ENCODE measurements at places on chromosomes 1 and 21. TPM values are rescaled to one million over a fixed set of nuclear protein-coding genes. Genes with fewer than 3 reads are reported as not detected.

KCNK2 gene
- total RNA-seq, result not detected

GRCh38 chr1:226497276-226497833 is 51.2 kb upstream of the STUM start:
- no peaks in the 10 kb centered on the region for H3K4me1 ChIP-seq
- H3K36me3 ChIP-seq, result no peaks in the 10 kb centered on the region
- no peak for DNase-seq
- H3K4me3 ChIP-seq, result no peak overlapping the region
- H3K27ac ChIP-seq, result no peak overlapping the region

GRCh38 chr1:1079408-1080121 is 5.5 kb upstream of the RNF223 start:
- H3K4me1 ChIP-seq, result peaks cover 4% of the 10 kb centered on the region
- peaks cover 7% of the 10 kb centered on the region for H3K27me3 ChIP-seq
- no peak for DNase-seq
- no peaks in the 10 kb centered on the region for H3K36me3 ChIP-seq
- H3K27ac ChIP-seq, result no peak overlapping the region

DNA sequence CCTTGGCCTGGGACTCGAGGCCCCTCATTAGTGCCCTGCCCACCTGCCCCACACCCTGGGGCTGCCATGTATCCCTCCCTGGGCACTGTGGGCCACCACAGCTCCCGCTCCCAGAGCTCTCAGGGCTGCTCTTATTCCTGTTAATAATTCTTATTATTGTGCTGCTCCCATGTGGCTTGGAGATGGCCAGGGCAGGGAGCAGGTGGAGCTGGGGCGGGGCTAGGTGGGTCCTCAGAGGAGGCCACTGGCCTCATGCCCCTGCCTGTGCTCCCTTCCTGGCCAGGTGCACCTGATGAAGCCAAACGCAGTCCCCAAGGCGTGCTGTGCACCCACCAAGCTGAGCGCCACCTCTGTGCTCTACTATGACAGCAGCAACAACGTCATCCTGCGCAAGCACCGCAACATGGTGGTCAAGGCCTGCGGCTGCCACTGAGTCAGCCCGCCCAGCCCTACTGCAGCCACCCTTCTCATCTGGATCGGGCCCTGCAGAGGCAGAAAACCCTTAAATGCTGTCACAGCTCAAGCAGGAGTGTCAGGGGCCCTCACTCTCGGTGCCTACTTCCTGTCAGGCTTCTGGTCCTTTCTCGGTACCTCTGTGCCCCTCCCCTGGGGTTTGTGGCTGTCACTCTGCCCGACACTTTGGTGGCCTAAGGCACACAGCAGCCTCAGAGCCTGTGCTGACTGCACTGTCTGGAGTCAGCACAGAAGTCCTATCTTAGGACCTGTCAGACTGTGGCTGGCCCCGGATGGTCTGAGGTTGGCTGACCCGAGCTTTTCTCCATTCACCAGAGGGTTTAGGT is 34.1 kb downstream of the BMP8A start:
- peaks cover 19% of the 10 kb centered on the region for H3K4me1 ChIP-seq
- H3K27me3 ChIP-seq, result no peaks in the 10 kb centered on the region
- peak; percentile 90 for DNase-seq
- H3K4me3 ChIP-seq, result no peak overlapping the region

DNA sequence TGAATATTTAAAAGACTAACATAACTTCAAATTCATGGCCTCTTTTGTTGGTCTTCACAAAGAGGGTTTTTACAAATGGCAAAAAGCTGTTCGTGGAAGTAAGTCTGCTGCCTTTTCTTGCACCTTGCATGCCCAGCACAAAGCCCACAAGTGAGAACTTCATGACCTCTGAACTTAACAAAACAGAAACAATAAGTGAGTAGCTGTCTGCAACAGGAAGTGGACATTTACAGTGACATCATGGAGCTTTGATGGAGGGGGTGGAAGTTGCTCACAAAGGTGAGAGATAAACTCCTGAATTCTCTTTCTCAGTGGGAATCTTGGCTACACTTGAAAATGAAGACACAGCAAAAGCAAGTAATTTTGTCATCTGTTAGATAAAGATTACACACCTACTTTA is 303.3 kb upstream of the DEPDC1 start:
- H3K4me1 ChIP-seq, result peaks cover 2% of the 10 kb centered on the region
- no peak for DNase-seq
- no peak overlapping the region for H3K4me3 ChIP-seq
- no peaks in the 10 kb centered on the region for H3K36me3 ChIP-seq
- H3K27me3 ChIP-seq, result no peaks in the 10 kb centered on the region

WNT9A gene
- 0.30 TPM for total RNA-seq

CENPF gene
- total RNA-seq, result 158 TPM

DNA sequence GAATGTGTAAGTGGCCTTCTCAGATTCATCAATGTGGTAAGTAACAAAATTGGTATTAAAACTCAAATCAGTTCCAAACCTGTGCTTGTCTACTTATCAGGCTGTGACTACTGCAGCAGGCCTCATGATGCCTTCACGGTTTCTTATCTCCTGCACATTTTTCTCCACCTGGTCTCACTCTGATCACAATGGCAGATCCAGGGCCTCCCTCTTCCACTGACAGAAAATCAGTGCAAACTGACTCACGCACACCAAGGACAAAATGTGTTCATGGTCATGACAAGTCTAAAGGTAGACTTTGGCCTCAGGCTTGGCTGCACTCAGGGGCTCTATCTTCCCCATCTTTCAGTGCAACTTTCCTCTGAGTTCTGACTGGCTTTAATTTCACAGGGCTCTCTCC is 56.7 kb upstream of the ATP1A1 start:
- no peak for DNase-seq
- H3K4me1 ChIP-seq, result peaks cover under 1% of the 10 kb centered on the region
- no peaks in the 10 kb centered on the region for H3K27me3 ChIP-seq
- no peak overlapping the region for H3K4me3 ChIP-seq

IL12RB2 gene
- 23.8 TPM for total RNA-seq

TAS1R1 gene
- not detected for total RNA-seq

GRCh38 chr1:107680579-107680985 is 284.4 kb downstream of the VAV3 start:
- H3K4me3 ChIP-seq, result no peak overlapping the region
- H3K36me3 ChIP-seq, result no peaks in the 10 kb centered on the region
- H3K27me3 ChIP-seq, result no peaks in the 10 kb centered on the region
- DNase-seq, result no peak
- no peak overlapping the region for H3K27ac ChIP-seq

GRCh38 chr1:192133350-192133926 is 24.8 kb upstream of the RGS18 start:
- no peak for DNase-seq
- H3K4me3 ChIP-seq, result no peak overlapping the region
- no peaks in the 10 kb centered on the region for H3K4me1 ChIP-seq
- no peaks in the 10 kb centered on the region for H3K27me3 ChIP-seq
- no peaks in the 10 kb centered on the region for H3K36me3 ChIP-seq

- H3K36me3 ChIP-seq, result no peaks in the 10 kb centered on the region
- DNase-seq, result no peak
- H3K4me3 ChIP-seq, result no peak overlapping the region
- H3K4me1 ChIP-seq, result no peaks in the 10 kb centered on the region
Measured at GRCh38 chr21:33418691-33419090, 15.5 kb downstream of the IFNGR2 start.

DNA sequence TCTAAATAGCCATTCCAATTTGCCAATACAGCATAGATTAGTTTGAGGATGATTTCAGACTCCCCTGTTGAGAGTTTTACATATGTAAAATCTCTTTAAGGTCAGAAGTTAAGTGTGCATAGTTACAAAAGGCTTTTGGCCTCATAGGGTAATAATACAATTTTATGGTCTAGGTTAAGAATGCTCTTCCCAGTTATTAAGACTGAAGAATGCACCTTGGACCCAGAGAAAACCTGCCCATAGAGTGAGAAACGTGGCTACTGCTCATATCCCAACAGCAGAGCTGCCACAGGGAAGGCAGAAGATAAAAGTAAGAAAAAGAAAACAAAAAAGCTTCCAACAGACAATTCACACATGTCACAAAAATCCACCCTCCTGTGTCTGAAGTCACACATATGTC is 255.9 kb downstream of the LMO4 start:
- no peak for DNase-seq
- no peak overlapping the region for H3K27ac ChIP-seq
- no peak overlapping the region for H3K4me3 ChIP-seq
- H3K36me3 ChIP-seq, result no peaks in the 10 kb centered on the region
- H3K27me3 ChIP-seq, result peaks cover 18% of the 10 kb centered on the region

DNA sequence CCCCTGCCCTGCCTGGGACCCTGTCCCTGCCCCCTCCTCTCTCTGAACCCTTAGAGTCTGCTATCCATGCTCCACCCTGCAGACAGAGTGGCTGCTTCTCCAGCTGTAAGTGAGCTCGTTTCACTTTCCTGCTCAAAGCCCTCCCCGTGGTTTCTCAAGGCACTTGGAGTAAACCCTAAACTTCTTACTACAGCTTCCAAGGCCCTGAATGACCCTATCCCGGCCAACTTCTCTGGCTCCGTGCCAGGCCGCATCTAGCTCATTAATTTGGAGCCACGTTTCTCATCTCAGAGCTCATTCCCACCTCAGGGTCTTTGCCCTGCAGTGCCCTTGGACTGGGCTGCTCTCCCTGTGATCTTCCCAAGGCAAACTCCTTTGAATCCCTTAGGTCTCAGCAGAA is 235.1 kb upstream of the RUNX1 start:
- no peak for DNase-seq
- H3K4me1 ChIP-seq, result no peaks in the 10 kb centered on the region
- no peak overlapping the region for H3K4me3 ChIP-seq
- H3K36me3 ChIP-seq, result peaks cover 6% of the 10 kb centered on the region
- H3K27me3 ChIP-seq, result peaks cover 5% of the 10 kb centered on the region
- no peak overlapping the region for H3K27ac ChIP-seq

DNA sequence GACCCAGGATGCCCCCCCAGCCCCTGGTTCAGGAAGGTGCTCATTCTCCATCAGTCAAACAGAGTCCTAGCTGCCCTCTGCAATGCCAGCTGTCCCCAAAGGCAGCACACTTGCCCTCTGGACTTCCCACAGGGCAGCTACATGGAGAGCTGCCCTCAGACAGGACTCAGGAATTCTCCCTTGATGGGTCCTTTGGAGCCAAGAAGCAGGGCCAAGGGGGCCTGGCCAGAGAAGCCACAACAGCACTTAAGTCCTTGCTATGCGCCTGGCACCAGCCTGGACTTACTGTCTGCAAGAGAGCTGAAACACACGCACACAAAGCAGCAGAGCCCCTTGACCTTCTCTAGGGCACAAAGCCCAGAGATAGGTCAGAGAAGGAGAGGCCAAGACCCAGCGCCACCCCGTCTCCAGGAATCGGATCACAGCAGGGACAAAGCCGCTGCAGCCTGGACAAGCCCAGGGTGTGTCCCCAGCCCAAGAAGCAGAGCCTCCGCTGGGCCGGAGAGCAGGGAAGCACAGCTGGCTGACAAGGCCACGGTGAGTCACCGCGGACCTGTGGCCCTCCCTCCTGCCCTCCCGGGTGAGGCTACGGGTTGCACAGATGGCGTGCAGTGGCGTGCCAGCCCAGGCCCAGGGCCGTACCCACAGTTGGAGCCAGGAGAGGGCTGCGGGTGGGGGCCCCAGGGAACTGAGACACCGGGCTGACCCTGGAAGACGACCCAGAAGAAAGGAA is 1.7 kb downstream of the WNT9A start:
- peaks cover 23% of the 10 kb centered on the region for H3K27me3 ChIP-seq
- H3K36me3 ChIP-seq, result no peaks in the 10 kb centered on the region
- no peak overlapping the region for H3K27ac ChIP-seq
- DNase-seq, result peak; percentile 37
- peaks cover 10% of the 10 kb centered on the region for H3K4me1 ChIP-seq

ZNF496 gene
- total RNA-seq, result 19.5 TPM

- peak overlapping the region; percentile 71 for H3K4me3 ChIP-seq
- H3K36me3 ChIP-seq, result no peaks in the 10 kb centered on the region
- no peaks in the 10 kb centered on the region for H3K27me3 ChIP-seq
- peaks cover 58% of the 10 kb centered on the region for H3K4me1 ChIP-seq
- DNase-seq, result peak; percentile 86
- H3K27ac ChIP-seq, result peak overlapping the region; percentile 91
Measured at GRCh38 chr1:203327684-203328457, 22.6 kb downstream of the BTG2 start.

SERINC2 gene
- 0.32 TPM for total RNA-seq

GRCh38 chr1:44596511-44596910 is 77.8 kb downstream of the TMEM53 start:
- DNase-seq, result no peak
- H3K27me3 ChIP-seq, result peaks cover 3% of the 10 kb centered on the region
- H3K27ac ChIP-seq, result no peak overlapping the region
- no peaks in the 10 kb centered on the region for H3K36me3 ChIP-seq
- no peaks in the 10 kb centered on the region for H3K4me1 ChIP-seq
- no peak overlapping the region for H3K4me3 ChIP-seq

ACKR1 gene
- not detected for total RNA-seq

OR2G3 gene
- total RNA-seq, result not detected

DNA sequence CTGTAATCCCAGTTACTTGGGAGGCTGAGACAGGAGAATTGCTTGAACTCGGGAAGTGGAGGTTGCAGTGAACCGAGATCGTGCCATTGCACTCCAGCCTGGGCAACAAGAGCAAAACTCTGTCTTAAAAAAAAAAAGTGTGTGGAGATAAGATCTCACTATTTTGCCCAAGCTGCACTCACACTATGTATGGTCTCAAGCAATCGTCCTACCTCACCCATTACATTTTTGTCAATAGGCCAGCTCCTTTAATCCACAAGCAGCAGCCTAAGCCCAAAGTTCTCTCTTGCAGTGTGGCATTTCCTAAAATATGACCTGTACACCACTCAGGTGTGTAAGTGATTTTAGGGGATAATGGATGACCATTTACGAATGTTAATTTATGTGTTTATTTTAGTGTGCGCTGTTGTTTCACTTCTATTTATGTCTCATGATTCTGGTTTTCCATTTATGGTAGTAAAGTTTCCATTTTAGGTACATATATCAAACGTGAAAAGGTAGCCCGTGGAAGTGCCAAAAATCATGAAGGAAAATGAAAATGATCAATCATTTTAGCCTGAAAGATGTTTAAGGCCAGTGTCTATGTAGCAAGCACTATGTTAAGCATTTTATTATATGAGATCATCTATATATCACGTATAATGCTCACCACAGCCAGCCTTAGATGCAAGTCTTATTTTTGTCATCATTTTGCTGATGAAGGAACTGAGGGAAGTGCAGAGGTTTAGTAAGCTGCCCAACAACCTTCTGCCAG is 5.6 kb downstream of the LCK start:
- H3K36me3 ChIP-seq, result peaks cover 60% of the 10 kb centered on the region
- H3K27me3 ChIP-seq, result no peaks in the 10 kb centered on the region

DNA sequence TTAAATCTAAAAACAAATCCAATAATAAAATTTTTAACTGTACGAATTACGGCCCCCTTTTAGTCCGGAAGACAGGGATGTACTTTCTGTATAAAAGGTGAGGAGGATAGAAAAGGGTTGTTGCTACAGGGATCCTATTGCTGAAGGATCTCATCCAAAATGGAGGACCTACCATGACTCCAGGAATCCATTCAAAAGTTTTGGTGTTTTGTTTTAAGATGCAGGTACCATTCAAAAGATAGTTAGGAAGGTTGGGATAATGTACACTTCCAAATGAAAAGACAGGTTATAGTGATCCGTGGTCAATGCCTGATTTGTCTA is 1.3 kb upstream of the ENAH start:
- H3K4me1 ChIP-seq, result peaks cover 14% of the 10 kb centered on the region
- peak overlapping the region; percentile 58 for H3K4me3 ChIP-seq
- DNase-seq, result no peak
- peaks cover 53% of the 10 kb centered on the region for H3K27me3 ChIP-seq
